ENCODE measurements at places on chromosomes 3 and 15. TPM values are rescaled to one million over a fixed set of nuclear protein-coding genes. Genes with fewer than 3 reads are reported as not detected.

GRCh38 chr15:34986771-34987480 lies 1.2 kb downstream of the ZNF770 start:
- no peak for DNase-seq

- no peak for DNase-seq
These were observed 281.7 kb downstream of the XXYLT1 start for GRCh38 chr3:194989241-194989640.

DNA sequence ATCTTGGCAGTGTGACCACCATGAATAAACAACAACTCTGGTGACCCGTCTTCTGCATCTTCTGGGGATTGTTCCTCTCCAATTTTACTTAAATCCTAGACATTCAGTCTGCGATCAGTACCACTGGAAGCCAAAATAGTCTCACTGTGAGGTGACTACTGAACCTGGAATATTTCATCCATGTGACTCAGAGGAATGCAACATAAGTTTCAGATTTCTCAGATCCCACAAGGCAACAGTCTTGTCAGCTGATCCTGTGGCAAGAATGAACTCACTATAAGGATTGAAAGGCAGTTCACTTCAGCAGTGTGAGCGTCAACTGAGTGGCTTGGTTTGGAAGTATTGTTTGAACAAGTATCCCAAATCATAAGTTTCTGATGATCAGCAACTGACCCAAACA lies 13.2 kb downstream of the NSUN3 start:
- DNase-seq: no peak

ANO10 gene
- total RNA-seq: 16.6 TPM

GRCh38 chr3:147351301-147351700 lies 55.0 kb downstream of the ZIC4 start:
- no peak for DNase-seq

DNA sequence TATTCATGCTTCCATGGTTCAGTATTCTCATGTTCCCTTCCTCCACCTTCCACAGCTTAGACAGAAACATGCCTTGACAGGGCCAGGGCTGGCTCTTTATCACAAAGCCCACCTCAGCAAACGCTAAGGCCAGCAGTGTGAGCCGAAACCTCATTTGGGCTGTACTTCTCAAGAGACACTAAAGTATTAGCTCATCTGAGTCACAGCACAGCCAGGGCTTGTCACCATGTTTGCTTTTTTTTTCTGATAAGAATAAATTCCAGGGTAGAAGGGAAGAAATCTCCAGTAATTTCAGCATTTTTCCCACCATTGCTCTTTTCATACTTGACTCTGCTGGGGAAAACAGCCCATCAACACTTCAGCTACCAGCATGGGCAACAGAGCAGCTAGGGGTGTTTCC lies 95.4 kb downstream of the MYLK start:
- DNase-seq: no peak
